ENCODE measurements at places on chromosomes 7 and 10.

GRCh38 chr7:44534501-44534900 is 6.6 kb downstream of the NPC1L1 start:
- peak; percentile 93 for DNase-seq

- DNase-seq: no peak
These were observed 97.7 kb downstream of the NRCAM start for GRCh38 chr7:108358553-108358952.

GRCh38 chr7:11135573-11135972 is 161.9 kb downstream of the PHF14 start:
- DNase-seq: no peak

GRCh38 chr7:74401137-74401859 is 52.4 kb upstream of the GTF2IRD1 start:
- peak; percentile 95 for DNase-seq

- DNase-seq: no peak
These were observed 30.7 kb downstream of the ANKIB1 start for GRCh38 chr7:92276460-92276864.

DNA sequence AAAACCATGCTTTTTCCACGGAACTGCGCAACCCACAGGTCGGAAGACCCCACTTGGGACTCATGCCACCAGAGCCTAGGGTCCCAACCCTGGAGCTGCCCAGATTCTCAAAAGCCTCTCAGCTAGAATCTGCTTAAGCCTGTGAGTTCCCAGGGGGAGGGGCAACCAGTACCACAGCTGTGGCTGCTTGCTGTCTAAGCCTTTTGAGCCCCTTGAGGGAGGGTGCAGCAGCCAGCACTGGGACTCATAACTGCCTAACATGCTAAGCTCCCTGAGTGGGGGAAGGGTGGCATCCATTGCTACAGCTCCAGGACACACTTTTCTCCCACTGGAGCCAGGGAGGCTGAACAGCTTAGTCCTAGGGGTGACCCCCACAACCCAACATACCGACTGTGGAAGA is 485.6 kb upstream of the GRM3 start:
- DNase-seq: no peak

GRCh38 chr7:24741679-24742505 is 15.4 kb downstream of the GSDME start:
- no peak for DNase-seq

GRCh38 chr7:98728555-98728954 is 111.5 kb downstream of the NPTX2 start:
- no peak for DNase-seq

- DNase-seq: no peak
These were observed 62.1 kb downstream of the OR13A1 start for GRCh38 chr10:45253183-45253914.

DNA sequence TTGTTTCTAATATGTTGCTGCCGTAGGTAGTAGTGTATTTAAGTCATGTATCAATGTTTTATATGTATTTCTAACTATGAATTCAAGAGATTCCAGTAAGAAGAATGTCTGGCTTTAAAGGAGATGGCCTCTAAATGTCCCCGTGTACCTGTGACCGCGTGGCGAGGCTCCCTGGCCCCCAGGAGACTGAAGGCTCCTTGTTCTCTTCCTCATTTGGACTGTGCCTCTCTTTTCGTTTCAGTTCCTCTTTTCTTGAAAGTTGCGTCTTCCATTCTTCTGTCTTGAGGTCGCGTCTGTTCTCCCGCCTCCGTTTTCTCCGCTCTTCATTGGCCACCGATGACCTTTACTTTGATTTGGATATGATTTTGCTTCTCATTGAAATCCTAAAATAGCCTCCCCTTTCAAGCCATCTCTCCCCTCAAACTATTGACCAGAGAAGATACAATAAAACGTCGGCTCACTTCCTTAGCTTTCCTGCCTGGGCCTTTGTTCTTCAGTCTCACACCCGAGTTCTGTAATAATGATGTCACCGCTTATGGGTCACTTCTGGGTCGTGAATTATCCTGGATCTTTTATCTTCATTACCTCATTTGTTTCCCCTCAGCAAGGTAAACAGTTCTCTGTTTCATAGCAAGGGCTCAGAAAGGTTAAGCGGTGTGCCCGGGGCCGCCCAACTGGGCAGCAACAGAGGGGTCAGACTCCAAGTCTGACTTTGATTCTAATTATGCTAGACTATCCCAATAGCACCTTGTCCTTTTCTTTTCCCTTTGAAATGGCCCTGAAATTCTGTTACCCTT is 28.7 kb downstream of the WIPI2 start:
- DNase-seq: no peak

DNA sequence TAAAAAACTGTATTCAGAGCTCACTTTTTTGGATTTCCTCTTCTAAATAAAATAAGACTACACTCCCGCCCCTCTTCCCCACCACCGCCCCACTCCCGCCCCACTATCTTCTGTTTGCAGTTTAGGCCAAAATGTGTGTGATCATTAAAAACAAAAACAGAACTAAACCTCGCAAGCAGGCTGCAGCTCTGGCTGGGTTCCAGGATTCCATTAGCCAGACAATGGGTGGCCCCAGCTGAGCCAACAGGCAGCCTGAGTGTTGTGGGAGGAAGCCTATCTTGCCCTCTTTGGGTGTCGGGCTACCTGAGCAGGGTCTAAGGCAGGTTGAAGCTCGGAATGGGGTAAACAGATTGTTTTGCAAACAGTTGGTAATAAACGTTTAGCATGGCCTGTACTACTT is 41.7 kb downstream of the ARL4A start:
- DNase-seq: peak; percentile 86

DNA sequence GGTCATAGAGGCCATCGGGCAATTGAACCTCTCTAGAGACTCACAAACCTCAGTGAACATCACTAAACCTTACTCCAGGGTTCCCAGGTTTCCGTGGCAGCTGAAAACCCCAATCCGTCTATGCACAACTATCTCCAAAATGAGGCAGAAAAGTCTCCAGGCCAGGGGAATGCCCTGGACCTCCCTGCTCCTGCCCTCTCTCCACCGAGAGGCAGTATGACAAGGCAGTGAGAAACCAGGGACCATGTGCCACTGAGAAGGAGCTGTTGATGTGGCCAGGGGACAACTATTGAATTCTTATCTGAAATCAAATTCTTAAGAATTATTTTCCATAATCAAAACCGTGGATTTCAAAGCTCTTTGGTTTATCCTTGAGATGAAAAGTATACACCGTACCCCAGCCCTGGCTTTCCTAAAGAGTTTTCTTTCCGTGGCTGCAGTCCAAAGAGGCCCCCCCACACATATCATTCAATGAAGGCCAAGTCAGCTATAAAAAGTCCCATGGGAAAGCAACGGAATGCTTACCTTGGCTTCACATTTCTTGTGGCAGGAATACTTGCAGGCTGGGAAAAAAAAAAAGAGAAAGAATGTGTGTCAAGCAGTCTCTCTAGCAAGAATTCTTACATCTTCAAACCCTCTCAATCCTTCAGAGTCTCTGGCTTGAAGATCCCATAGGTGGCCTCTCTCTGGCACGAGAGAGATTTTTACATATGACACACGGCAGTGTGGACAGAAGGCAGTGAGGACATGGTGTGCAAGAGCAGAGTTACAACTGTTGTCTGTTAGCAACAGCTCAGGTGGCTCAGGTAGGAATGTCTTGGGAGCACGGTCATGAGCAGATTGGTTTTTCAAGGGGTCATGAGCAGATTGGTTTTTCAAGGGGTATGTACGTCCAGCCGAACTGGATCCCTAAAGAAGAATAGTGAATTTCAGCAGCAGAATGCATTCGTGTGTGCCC is 75.2 kb downstream of the TNS3 start:
- no peak for DNase-seq

- no peak for DNase-seq
These were observed 82.0 kb downstream of the DOCK4 start for GRCh38 chr7:112124061-112124766.

GRCh38 chr10:35063837-35064454 is 26.2 kb downstream of the CUL2 start:
- DNase-seq: no peak

DNA sequence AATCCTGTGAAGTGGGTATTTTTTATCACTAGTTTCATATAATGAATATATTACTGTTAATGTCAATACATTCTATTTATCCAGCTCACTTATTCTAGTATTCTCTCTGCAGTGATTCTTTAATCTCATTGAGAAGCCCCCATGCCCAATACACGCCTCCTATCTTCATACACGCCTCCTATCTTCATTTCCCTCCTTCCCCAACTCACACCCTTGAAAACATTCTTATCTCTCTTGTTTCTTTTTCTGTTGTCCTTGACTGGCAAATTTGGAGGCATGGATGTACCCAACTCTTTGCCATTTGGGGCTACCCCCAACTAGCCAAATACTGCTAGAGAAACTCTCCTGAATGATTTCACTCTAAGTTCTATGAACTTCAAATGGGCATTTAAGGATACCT is 40.5 kb downstream of the ST8SIA6 start:
- no peak for DNase-seq

GRCh38 chr10:132755166-132755711 is 30.7 kb downstream of the NKX6-2 start:
- DNase-seq: no peak

GRCh38 chr10:64288404-64288803 is 767.2 kb downstream of the REEP3 start:
- DNase-seq: no peak

- no peak for DNase-seq
These were observed at the start of gene BLNK for GRCh38 chr10:96271016-96271815. Gene BLNK (minus strand): TSS chr10:96271569. CDS start chr10:96271398, 171 bp downstream.

DNA sequence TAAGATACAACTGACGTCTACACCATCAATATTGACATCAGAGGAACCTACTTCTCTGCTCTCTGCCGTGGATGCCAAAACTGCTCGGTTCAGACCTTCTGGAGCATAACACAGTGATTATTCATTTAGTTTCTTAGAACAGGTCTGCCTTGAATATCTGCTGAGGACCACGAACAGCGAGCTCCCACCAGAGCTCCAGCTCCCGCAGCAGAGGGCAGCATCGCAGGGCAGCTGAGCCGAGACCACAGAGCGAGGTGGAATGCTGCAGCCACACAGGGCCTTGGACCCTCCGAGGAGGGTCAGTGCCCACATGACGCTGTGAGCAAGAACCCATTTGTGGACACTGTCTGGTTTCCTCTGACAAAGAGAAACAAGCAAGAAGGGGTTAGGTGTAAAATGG is 6.8 kb downstream of the VIPR2 start:
- DNase-seq: peak; percentile 44

GRCh38 chr10:133202778-133203651 is 27.0 kb upstream of the UTF1 start:
- no peak for DNase-seq

GRCh38 chr7:7207876-7208275 is 25.5 kb downstream of the C1GALT1 start:
- DNase-seq: no peak

DNA sequence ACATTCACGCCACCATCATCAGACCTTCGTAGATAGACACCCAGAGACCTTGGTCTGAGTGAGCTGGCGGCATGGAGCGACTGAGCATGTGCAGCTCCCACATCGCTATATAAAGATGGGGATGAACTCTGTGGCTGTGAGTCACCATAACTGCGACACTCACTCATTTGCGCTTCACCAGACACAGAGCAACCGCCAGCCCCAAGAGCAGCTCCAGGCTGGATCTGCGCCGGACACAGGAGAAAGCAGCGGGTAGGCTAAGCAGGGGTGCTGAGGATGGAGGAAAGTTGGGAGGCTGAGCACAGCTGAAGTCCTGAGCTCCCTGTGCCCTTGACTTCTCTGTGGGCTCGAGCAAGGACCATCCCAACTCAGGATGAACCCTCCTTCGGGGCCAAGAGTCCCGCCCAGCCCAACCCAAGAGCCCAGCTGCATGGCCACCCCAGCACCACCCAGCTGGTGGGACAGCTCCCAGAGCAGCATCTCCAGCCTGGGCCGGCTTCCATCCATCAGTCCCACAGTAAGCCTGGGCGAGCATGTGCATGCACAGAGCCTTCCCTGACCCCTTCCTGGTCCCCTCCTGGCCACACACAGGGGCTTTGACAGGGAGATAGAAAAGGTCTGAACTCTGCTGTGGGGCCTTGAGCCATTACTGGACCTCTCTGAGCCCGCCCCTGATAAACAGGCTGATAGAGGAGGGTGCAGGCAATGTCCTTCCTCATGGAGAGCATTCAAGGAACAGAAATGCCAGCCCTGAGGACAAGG is at the start of gene OPN4:
Gene OPN4, plus strand, starts transcription at position 137 of the 762 bp plus-strand sequence. Its CDS starts 237 bp downstream, at position 374.
- peak; percentile 36 for DNase-seq

DNA sequence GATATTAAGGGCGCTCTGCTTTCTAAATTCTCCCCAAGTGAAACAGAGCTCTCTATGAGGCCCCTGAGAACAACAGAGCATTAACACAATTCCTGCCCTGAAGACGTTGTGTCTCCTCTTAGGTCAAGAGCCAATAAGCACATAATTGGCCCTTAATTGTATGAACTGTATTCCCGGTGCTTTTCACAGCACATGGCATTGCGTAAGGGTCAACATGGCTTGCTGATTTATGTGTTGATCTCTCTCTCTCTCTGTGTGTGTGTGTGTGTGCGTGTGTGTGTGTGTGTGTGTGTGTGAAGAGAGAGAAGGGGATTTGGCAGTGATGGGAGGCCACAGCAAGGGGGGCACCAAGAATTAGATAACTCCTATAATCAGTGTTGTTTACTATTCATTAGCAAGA is 40.5 kb downstream of the LYZL1 start:
- DNase-seq: no peak

- DNase-seq: peak; percentile 55
These were observed 105.7 kb downstream of the RAPGEF5 start for GRCh38 chr7:22251281-22251680.

GRCh38 chr10:33257439-33258080 is 76.9 kb downstream of the NRP1 start:
- no peak for DNase-seq

- DNase-seq: no peak
These were observed 448.5 kb downstream of the KCNMA1 start for GRCh38 chr10:77189075-77189474.

DNA sequence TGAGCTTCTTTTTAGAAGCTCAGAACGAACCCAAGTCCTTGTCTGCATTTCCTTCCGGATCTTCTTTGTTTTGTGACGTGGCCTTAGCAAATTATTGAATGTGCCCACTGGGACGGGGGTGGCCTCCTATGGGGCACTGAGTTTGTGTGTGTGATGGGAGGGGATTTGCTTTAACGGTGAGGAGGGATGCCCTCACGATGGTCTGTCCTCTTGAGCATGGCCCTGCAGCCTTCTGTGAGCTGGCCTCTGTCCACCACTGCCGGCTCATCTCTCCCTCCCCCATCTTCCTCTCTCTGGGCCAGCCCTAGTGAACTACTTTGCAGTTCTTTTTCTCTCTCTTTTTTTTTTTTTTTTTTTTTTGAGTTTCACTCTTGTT is 62.9 kb upstream of the MKRN1 start:
- DNase-seq: peak; percentile 55

GRCh38 chr10:77629775-77630506 is 7.7 kb downstream of the KCNMA1 start:
- DNase-seq: no peak
